ENCODE measurements at places on chromosomes 2 and 18.

DNA sequence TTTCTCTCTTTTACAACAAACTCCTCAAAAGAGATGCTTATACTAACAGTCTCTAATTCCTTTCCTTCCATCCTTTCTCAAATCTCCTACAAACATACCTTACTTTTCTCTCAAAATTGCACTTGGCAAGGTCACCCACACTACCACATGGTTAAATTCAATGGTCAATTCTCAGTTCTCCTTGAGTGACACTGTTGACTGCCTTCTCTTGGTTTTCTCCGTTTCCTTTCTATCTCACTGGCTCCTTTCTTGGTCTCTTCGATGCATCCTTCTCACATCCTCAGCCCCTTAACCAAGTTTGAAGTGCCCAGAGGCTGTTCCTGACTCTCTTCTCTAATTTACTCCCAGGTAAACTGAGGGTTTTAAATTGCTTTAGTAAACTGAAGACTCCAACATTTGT is 12.5 kb downstream of the C1D start:
- no peak for DNase-seq

DNA sequence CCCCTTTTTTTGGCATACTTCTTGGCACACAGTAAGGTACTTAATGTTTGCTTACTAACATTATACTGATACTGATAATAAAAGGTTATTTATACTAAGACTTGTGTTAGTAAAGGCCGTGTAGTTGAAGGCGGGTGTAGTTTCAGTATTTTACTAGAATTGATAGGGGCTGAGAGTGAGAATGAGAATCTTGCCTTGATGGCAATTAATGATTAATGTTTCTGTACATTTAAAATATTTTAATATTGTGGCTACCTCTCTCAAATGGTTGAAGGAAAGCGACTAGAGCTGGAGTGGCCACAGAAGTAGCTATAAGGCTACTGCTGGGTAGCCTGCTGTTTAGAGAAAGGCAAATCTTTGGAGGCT is 29.3 kb downstream of the PELI1 start:
- DNase-seq, result no peak

DNA sequence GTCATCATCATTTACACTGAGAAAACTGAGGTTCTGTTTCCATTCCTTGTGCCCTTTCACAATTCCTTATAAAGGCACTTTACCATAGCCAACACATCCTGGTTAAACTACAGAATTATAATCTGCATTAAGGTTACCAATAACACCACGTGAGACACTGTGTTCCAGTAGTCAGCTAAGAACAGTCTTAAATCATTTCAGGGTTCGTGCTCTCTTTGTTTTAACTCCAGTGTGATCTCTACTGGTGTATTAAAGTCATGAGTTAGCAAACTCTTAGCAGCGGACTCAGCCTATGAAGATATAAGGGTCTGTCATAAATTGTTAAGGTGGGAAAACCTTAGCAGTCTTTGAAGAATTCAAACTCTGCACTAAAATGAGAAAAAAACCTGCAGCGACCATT is 53.0 kb downstream of the TCF4 start:
- no peak for DNase-seq

DNA sequence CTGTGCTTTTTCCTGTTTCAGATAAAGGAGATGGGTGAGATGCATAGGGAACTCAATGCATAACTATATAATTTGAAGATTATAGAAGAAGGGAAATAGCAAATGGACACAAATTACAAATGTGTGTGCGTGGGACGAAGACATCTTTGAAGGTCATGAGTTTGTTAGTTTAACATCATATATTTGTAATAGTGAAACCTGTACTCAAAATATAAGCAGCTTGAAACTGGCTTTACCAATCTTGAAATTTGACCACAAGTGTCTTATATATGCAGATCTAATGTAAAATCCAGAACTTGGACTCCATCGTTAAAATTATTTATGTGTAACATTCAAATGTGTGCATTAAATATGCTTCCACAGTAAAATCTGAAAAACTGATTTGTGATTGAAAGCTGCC is 16.4 kb upstream of the MSH2 start:
- no peak for DNase-seq

GRCh38 chr2:226122041-226122440 is 677.6 kb downstream of the IRS1 start:
- no peak for DNase-seq

GRCh38 chr18:27860701-27861107 is 316.2 kb downstream of the CDH2 start:
- DNase-seq, result no peak

DNA sequence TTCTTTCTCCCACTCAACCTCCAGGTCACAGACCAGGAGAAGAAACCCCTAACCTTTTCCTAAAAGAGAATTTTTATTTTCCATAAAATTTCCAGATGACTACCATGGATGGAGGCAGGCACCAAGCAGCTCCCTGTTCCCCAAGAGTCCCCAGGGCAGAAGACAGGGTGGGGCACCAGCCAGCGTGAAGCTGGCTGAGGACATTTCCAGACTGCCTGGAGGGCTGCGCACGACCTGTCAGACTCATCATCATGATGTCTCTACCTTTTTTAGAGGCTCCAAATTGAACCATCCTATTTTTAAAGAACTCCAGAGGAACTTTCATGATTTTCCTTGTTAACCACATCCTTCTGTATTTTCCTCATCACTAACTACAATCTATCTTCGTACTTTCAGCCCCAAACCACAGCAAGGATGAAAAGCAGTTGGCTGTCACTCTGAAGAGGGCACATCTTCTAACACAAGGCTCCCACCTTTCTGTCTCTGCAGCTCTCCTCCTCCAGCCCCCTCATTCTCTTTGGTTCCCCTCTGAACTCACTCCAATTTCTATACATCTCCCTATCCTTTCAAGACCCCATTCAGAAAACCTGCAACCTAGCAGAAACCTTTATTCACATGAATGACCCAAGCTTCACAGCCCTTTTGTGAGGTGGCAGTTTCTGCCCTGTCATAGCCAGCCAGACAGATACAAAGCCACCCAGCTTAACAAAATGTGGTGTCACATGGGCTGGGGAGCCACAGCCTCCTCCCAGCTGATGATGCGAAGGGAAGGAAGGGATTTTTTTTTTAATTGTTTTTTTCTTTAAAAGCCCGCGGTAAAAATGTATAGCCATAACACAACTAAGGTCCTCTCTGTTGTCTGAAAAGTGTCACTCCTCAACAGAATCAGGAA is 11.1 kb downstream of the AMMECR1L start:
- no peak for DNase-seq

DNA sequence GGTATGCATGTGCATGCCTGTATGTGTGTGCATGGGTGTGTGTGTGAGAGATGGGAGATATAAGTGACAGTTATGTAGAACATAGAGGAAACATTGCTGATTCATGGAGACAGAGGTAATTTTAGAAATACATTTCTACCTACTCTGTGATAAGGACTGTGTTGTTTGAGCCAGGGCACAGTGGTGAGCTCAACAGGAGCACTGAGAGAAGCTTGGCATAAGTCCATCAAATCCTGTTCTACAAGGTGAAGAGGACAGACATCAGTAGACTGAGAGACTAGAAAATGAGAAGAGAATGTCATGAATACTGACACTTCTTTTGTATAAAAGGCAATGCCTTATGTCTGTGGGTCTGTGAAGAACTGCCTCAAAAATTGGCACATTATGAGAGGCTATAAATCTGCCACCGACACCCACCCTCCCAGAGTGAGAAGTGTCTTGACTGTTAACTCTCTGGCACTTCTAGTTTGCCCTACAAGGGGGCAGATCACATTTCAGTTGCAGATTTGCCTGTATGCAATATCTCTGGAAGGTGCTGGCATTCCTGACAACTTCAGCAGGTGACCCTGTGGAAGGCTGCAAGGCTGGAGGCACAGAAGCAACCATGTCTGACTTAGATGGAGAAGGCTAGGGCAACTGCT is 962.3 kb upstream of the NRXN1 start:
- DNase-seq, result no peak

DNA sequence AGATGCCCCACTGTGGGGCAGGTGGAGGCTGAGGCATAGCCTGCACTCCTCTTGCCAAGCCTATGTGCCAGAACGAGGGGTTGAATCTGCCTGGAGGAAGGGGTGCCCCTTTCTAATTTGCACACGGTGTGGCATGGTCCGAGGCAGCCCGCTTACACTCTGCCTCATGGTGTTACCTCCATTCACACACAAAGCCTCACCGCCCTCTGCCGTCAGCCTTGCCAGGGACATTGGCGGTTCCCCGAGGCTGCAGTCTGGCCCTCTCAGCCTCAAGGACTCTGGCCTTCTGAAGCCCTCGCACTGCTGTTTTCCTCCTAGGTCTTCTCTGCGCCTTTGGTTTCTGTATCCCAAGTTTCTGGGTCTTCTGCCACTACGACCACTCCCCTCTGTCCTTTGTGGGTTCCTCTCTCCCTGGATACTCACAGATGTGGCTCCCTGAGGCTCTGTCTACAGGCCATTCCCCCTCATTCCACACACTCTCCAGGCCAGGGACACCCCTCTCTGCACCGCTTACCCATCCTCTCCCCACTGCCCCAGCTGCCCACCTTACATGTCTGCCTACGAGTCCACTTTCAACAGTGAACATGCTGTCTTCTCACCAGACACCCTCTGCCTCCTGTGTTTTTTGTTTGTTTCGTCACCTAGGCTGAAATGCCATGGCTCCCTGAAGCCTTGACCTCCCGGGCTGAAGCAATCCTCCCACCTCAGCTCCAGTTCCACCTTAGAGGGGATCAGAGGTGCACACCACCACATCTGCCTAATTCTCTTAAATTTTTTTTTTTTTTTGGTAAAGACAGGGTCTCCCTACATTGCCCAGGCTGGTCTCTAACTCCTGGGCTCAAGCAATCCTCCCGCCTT is 7.9 kb upstream of the ASPRV1 start:
- no peak for DNase-seq

- no peak for DNase-seq
Measured at GRCh38 chr18:35634323-35634722, 52.8 kb downstream of the GALNT1 start.

DNA sequence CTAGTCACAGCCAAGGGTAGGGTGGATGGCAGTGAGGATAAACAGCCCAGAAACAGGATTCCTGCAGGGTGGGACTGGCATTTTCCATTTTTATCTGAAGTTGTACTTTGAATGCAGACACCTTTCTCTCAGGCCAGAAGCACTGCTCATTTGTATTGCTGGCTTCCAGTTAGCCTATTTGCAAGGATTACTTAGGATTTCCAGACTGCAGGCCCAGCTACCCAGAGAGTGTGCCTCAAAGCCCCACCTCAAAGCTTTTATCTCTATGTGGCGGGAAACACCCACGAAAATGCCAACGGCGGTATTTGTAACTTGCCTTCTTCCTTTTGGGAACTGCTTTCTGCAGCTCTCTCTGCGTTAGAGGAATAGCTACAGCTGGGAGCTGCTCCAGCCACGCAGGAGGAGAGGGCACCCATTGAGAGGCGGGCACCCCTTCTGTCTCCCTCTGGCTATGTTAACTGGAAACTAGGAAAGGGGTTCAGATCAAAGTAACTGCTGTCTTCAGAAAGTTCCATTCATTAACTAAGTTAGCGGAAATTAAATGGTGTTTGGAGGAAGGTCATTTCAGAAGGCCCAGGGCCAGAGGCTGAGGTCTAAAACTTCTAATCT is 144.9 kb downstream of the TGIF1 start:
- no peak for DNase-seq

- no peak for DNase-seq
Measured at GRCh38 chr2:201959626-201960025, 74.0 kb upstream of the FZD7 start.

DNA sequence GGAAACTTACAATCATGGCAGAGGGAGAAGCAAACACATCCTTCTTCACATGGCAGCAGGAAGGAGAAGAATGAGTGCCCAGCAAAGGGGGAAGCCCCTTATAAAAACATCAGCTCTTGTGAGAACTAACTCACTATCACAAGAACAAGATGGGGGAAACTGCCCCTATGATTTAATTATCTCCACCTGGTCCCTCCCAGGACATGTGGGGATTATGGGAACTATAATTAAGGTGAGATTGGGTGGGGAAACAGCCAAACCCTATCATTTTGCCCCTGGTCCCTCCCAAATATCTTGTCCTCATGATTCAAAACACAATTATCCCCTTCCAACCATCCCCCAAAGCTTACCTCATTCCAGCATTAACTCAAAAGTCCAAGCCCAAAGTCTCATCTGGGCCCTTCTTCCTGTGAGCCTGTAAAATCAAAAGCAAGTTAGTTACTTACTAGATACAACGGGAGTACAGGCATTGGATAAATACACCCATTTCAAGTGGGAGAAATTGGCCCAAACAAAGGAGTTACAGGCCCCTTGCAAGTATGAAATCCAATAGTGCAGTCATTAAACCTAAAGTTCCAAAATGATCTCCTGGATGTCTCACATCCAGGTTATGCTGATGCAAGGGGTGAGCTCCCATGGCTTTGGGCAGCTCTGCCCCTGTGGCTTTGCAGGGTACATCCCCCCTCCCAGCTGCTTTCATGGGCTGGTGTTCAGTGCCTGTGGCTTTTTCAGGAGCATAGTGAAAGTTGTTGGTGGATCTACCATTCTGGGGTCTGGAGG is 122.3 kb downstream of the MYCN start:
- DNase-seq, result no peak

DNA sequence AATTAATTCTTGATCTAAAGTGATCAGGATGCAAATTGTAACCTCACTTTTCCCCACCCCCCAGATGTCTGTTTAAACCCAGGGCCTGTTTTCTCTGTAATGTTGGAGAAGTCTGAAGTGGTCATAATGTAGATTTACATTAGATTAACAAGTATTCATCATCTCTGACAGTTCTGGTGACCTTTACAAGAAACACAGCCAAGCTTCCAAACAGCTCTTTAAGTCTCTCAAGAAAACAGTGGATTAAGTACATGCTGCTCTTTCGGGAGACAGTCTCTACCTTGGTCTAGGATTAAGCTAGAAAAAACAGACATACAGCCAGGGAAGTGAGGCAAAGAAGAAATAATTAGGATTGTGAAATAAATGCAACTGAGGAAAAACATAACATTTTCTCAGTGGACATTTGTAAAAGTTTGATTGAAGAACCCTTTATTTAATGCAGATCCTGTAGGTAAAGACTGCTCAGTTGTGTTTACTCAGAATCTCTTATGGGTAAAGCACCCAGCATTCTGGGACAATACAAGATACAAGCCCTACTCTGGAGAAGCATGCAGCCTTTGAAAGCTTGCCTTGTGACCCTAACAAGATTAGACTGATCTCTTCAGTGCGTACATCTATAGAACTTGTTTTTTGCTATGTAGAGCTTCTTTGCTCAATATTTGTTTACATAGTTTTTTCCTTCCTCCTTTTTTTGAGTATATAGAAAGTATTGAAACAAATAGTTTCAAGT is 203.9 kb downstream of the PHLPP1 start:
- no peak for DNase-seq

DNA sequence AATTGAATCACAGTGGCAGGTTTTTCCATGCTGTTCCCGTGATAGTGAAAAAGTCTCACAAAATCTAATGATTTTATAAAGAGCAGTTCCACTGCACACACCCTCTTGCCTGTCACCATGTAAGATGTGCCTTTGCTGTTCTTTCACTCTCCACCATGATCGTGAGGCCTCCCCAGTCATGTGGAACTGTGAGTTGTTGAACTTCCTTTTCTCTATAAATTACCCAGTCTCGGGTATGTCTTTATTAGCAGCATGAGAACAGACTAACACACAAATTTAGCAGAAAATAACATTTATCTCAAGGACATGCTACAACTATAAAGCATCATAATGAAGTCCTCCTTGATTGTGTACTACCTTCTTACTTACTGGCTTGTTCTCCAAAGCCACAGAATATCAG is 1526.0 kb downstream of the LRP1B start:
- no peak for DNase-seq
